ENCODE measurements at places on chromosomes 2 and 18.
A peak's percentile ranks its signal among the peaks of the same experiment; 100 is the strongest.

DNA sequence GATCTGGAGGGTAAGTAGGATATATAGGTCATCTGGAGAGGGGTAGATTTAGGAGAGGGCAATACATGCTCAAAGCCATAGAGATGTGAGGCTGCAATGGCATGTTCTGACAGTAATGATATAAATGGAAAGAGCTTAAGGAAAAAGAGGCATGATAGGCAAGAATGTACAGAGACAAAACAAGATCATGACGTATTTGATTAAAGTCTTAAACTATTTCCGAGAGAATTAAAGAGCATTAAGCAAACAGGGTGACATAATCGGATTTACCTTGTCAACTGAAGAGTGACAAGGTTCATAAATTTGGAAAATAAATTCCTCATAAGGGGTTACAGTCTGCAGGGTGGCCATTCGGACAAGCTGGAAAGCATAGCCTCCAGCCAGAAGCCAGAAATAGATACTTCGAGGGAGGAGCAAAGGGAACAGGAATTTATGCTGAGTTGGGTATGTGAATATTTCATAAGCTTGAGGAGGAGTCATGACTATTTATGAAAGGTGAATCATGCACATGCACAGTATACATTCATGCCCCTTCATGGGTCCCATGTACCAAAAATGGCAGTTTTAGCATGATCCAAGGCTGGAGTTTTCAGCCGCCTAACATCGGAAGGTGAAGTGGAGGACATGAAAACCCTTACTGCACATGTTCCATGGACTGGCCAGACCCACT lies 396.2 kb upstream of the VWC2L start:
- no peak for DNase-seq

DNA sequence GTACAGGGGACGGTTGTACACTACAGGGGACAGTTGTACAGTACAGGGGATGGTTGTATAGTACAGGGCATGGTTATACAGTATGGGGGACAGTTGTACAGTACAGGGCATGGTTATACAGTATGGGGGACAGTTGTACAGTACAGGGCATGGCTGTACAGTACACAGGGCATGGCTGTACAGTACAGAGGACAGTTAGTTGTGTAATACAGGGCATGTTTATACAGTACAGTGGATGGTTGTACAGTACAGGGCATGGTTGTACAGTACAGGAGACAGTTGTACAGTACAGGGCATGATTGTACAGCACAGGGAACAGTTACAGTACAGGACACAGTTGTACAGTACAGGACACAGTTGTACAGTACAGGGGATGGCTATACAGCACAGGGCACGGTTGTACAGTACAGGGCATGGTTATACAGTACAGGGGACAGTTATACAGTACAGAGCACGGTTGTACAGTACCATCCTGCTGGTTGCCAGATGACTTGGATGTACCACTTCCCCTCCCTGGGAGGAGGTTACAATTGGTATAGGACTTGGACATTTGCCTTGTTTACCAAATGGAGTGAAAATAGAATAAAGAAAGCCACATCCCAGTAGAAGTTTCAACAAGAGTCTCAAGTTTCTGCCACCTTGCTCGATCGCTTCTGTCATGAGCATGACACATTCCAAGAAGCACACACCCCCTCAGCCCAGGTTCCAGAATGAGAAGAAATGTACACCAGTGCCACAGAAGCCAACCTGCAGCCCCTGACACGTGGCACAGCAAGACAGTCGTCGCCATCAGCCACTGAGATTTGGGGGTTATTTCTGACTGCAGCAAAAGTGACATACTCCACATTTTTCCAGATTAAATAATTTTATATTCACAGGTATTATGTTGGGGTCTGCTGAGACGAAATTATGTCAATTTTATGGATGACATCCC lies 16.0 kb downstream of the CYRIA start:
- DNase-seq = no peak

GRCh38 chr2:204655101-204655500 lies 109.8 kb downstream of the PARD3B start:
- DNase-seq = no peak

GRCh38 chr2:48346124-48346536 lies 183.8 kb upstream of the STON1 start:
- no peak for DNase-seq

- DNase-seq = no peak
Observed at GRCh38 chr2:136399667-136400289, 281.8 kb upstream of the CXCR4 start.

- no peak for DNase-seq
Observed at GRCh38 chr2:99088017-99088416, 53.5 kb upstream of the C2orf15 start.

DNA sequence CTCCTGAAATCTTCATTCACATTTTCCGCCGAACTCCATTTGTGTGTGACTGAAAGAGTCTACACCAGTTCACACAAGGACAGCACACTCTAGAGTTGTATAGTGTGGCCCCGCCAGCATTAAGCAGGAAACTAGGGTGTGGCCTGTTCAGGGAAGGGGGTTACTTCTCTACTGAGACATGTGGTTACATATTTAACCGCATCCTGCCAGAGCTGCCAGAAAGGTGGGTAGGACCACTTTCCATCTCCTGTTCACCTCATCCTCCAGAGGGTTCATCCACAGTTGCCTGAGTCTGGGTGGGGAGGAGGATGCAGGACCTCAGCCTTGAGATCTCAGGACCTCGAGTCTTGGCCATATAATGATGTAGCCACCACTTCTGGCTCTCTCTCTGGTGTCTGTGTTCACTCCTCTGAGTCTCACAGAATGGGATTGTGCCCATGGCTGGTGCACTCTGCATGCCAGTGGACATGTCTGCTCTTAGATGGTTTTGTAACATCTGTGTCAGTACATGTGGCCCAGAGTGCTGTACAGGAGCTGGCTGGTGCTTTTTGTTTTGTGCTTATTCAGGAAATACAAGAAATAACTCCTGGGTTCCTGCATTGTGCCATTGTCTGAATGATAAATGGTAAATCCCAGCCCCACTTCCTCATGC lies 7.7 kb upstream of the SP140L start:
- no peak for DNase-seq

DNA sequence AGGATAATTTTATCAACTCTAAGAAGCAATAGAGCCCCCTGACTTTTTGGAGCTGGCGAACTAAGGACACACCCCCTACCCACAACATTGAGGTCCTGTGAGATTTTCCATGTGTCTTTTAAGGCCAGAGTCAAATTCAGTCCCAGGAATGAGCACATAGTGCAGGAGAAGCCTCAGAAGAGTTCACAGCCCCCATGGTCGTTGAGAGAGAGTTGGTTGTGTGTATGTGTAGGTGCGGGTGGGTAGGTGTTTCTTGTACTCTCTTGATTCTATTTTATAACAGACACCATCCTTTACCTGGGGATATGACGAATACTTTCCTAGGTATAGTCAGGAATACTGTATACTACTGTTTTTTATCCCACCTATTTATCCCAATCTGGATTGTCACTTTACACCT lies 8.6 kb downstream of the LRATD1 start:
- no peak for DNase-seq

GRCh38 chr2:188096910-188097309 lies 194.8 kb upstream of the GULP1 start:
- no peak for DNase-seq

DNA sequence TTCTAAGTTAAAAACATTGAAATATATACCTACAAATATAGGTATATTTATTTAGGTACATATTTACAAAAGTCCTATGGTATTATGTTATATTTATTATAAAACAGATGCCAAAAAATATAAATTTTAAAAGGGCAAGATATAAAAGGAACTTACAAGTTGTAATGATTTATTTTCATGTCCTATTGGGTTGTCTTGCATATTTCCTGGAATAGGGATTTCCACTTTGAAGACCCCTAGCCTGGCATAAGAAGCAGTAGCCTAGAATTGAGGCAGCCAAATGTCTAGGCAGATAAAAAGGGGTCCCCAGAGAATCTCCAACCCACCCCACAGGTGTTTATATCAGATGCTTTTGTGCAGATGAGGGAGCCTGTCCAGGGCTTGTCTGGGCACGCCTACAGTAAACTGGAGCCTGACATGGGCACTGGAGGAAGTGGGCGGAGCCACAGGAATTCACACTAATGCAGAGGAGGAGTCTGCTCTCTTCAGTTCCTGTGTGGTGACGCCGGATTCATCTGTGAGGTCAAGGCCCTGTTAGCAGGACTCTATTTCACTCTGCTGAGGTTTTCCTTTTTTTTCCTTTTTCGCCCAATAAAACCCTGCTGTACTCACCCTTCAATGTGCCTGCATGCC lies 1088.9 kb upstream of the PIK3C3 start:
- DNase-seq = no peak

DNA sequence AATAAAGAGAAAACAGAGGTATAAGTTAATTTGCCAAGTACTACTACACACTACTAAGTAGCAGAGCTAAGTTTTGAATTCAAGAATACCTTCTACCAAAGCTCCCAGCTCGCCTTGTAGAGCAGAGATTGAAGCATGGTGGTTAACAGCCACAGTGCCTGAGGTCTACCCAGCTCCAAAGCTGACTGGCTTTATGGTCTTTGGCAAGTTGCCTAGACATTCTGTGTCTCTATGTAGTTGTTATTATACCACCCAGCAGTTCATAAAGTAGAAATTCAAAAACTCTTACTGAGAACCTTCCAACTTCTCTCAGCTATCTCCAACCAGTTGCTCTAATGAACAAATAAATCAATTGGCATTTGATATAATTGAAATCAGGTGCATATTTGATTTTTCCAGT lies 87.8 kb downstream of the PDE11A start:
- DNase-seq = no peak

GRCh38 chr2:190412966-190413365 lies 4.8 kb downstream of the MFSD6 start:
- no peak for DNase-seq

DNA sequence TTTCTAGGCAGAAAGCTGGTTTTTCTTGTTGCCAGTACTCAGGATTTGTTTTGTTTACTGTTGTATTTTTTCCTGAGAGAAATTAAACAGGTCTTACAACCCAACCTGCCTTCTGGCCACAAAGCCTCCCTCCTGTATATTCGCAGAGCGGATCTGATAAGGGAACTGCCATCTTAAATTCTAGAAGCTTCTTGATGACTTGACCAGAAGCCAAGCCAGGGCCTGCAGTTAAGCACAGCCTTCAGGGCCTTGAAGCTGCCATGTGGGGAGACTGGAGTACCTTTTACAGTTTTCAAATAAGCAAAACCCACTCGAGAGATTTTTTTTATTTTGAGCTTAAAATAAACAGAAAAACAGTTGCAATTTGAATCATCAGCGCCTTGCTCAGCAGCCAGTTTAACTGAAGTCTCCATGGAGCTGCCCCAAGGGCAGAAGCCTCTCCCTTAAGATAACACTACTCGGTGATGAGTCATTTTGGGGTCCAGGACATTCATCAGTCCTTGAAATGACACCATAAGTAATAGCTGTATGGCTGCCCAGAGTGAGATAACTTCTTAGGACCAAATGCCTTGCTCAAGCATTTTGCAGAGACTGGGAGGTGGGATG lies 51.5 kb upstream of the PHLPP1 start:
- peak; percentile 60 for DNase-seq

GRCh38 chr2:198400999-198401398 lies 596.6 kb downstream of the PLCL1 start:
- no peak for DNase-seq

DNA sequence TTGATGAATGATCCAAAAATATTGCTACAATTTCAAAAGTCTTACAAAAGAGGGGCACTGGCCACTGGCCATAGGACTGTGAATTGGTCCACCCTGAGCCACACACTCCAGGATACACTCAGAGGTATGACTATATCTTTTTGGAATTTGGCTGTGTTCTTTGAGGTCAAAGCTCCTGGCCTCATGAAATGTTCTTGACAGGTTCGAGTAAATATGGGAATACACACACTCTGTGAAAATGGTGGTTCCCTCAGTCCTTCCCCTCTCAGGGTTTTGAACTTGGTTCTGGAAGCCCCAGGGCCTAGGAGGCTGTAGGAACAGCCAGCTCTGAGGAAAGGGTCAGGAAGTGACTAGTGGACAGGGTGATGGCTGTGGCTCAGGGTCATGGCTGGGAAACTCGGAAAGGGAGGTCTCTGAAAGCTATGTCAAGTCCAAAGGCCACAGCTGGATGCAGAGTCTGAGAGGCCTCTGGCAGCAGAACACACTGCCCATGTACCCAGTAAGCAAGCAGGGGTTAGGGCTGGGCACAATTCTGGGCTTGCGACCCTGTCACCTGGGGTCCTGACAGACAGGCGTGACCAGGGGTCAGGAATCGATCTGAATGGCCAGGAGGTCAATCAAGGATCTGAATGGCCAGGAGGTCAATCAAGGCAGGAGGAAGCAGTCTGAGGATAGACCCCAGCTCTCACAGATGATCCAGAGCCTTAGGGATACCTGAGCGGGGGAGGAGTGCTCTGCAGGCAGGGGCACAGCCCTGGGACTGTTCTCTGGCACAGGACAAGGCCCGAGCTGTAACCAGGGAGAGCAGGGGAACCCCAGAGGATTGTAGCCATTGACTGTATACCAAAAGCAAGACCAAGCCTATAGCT lies 223.4 kb upstream of the SMAD2 start:
- DNase-seq = no peak

DNA sequence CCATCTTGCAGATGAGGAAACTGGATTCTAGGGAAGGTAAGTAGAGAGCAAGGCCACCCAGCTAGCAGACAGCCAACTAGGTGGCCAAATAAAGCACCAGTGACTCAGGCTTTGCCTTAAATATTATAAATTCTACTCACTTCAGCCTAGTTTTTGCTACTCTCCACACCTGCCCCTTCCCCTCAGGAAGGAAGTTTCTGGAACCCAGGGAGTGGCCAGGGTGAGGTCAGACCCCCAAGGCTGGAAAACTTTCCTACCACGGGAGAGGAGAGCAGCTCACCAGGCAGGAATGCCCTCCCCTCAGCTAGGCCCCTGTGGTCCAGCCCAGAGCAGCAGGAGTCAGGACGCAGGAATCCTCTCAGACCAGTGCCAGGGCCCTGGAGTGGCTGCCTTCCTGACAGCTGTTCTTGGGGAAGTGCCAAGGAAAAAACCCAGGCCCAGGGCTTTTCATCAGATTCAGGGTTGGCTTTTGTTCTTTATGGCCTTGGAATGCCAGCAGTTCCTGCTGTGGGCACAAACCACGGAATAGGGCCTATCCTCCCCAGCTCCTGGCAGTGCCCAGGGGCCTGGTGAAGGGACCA lies 5.1 kb upstream of the PAX8 start:
- peak; percentile 14 for DNase-seq

GRCh38 chr2:36633470-36634092 lies 35.6 kb upstream of the FEZ2 start:
- DNase-seq = no peak

GRCh38 chr2:241948901-241949735 lies 79.6 kb downstream of the RTP5 start:
- DNase-seq = no peak

GRCh38 chr2:25710750-25711149 lies 37.4 kb upstream of the DTNB start:
- no peak for DNase-seq

DNA sequence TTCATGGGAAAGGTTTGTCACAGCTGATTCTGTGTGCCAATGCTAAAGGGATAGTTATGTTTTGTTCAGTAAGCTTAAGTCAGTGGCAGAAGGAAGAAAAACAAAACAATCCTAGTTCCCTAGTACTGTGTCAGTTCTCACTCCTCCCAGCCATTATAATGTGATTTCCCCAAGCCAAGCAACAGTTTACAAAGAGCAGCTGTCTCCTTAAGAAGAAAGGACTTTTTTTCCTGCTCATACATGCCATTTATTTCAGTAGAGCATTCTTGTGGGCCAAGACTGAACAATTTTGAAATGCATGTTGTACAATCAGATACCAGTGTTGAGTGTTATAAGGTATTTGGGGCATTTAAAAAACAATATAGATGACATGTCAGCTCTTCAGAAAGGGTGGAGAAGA lies 52.1 kb downstream of the NEMP2 start:
- no peak for DNase-seq

GRCh38 chr2:177147093-177147694 lies 65.4 kb upstream of the HNRNPA3 start:
- peak; percentile 26 for DNase-seq

- no peak for DNase-seq
Observed at GRCh38 chr2:207315131-207315530, 149.4 kb upstream of the KLF7 start.

All from DMS79 (cell line).